CD4-positive, alpha-beta T cell treated with Interleukin-17A for 1 hour (primary cell): ENCODE measurements at places on chromosomes 11 and 22.

GRCh38 chr11:67268081-67268961 lies 2.0 kb downstream of the GRK2 start:
- peak; percentile 73 for DNase-seq

DNA sequence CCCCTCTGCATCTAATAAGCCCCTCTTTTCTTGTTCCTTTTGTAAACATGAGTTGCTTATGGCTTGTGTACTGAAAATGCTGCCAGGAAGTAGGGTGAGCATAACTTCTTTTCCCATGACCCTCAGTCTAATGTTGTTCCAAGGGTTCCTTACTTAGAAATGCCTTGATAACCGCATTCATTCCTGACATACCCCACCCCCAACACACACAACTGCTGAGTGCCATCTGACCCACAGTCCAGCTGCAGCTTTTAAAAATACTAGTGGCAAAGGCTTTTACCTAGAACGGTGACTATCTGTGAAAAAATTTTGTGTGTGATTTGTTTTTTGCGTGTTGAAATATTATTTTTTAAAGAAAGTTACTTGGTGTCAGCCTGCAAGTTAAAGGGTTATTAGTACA lies 52.6 kb downstream of the ARHGAP42 start:
- no peak for DNase-seq

- no peak for DNase-seq
Measured at GRCh38 chr11:68211546-68211945, 1.6 kb downstream of the KMT5B start.

DNA sequence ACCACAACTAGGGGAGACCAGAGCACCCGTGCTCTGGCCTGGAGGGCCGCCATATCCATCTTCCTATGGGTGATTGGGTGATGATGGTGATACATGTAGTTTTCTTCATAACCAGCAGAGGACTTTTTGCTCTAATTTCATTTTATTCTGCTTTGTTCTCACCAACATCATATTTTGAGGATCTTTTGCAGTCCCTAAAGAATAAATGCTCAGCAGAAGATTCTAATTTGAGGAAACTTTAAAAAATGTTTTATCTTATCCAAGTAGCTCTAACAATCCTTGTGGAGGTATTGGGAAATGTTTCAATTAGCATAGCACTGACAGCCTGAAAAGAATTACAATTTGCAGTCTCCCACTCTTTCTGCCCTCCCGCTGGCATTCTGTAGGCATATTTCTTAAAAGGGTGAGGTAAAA lies 544.0 kb downstream of the NTM start:
- DNase-seq: no peak

- DNase-seq: no peak
Measured at GRCh38 chr22:23262518-23263332, 82.4 kb downstream of the BCR start.
